ENCODE measurements at places on chromosomes 12 and 14.
A peak's percentile ranks its signal among the peaks of the same experiment; 100 is the strongest.

DNA sequence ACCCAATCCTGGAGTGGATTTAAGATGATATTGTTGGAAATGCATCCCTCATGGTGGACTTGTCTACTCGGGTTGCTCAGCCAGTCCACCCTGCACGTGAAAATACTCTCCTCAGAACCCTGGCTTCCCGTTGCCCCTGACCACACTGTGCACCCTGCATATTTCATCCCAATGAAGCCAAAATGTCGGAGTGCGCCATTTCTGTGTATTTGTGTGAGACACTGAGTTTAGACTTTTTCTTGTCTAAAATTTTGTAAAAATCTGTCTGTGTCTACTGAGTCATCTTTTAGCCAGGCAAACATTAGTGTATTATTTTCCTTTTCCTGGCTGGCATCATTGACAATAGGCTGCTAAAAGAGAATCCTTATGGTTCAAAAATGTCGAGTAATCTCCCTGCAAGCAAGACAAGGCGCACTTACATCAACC is 485 bp upstream of the PNMA1 start:
- DNase-seq: no peak

DNA sequence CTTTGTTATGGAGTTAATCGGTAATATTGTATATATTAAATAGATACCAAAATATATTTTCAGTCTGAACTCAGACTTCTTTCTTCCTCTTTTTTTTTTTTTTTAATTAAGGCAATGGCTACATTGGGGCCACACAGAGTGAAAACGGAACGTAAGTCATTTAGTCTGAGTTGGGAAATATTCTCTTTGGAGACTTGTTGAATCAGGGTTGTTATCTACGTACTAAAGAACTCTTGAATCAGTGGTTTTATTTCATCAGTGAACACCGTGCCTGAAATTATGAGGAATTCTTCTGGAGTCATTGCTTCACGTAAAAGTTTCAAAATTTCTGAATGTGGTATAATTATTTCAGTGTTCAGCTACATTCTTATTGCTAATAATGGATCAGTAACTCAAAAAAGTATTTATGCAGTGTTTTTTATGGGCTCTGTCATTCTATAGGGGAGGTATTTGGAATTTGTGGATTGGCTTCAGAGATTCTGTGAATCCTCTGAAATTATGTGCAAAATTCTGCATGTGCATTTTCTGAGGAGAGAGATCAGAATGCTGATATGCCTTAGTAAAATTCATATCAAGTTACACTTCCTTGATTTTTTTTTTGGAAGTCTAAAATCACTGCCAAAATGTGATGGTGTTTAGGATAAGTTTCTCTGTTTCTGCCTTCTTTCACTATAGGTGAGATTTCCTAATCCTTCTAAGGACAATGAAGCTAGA is 39.6 kb downstream of the BRMS1L start:
- DNase-seq: no peak

- DNase-seq: peak; percentile 95
These were observed 280.1 kb downstream of the VRK1 start for GRCh38 chr14:97077253-97077653.

DNA sequence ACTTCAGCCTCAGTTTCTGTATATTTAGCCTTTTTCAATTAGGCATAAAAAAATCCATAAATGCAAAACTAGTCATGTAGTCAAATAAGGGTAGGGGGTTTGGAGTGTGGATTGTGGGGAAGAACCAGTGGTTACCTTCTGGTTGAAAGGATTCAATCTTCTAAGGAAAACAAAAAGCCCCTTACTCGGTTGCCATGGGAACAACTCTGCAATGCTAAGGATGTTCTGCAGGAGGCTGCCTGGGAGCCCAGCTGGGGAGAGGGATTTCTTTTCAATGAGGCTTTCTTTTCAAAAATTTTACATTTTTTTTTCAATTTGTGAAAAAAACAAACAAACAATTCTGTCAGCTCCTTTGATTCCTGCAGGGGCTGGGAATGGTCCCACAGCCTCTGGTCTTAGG is 67.2 kb downstream of the SLC8A3 start:
- DNase-seq: no peak

GRCh38 chr14:54251356-54251755 is 145.5 kb upstream of the CDKN3 start:
- DNase-seq: no peak

DNA sequence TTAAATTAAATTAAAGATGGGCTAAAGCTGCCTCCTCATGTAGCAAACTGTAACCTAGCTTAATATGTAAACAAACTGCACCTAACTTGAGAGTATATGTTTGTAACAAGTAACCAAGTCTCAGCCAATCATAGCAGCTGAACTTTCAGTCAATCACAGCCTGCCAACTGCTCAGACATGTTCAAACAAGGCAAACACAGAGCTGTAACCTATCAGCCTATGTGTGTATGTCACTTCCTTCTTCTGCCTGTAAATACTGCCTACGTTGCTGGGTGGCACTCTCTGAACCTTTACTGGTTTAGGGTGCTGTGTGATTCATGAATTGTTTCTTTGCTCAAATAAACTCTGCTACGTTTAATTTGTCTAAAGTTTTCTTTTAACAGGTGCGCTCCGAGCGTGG is 2.9 kb downstream of the SERPINA6 start:
- DNase-seq: no peak

DNA sequence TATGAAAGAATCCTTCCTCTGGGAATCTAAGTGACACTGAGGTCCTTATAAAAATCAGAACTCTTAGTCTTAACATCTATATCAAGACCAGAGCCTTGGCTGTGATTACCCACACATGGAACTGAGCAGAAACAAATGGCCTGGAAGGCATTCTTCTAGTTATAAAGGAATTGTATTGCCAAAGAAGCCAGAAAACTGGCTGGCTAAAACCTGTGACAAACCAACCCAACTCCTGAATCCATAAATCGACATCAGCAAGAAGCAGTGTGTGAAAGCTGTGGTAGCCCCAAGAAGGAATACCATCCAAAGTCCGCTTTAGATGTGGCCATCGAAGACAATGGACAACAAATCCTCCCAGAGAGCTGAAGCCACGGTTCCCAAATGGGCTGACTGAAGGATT is 97.9 kb upstream of the CCDC91 start:
- DNase-seq: no peak

All from astrocyte of the cerebellum (primary cell).